NCI-H1417 (cell line): ENCODE measurements at places on chromosomes 2 and 18.

DNA sequence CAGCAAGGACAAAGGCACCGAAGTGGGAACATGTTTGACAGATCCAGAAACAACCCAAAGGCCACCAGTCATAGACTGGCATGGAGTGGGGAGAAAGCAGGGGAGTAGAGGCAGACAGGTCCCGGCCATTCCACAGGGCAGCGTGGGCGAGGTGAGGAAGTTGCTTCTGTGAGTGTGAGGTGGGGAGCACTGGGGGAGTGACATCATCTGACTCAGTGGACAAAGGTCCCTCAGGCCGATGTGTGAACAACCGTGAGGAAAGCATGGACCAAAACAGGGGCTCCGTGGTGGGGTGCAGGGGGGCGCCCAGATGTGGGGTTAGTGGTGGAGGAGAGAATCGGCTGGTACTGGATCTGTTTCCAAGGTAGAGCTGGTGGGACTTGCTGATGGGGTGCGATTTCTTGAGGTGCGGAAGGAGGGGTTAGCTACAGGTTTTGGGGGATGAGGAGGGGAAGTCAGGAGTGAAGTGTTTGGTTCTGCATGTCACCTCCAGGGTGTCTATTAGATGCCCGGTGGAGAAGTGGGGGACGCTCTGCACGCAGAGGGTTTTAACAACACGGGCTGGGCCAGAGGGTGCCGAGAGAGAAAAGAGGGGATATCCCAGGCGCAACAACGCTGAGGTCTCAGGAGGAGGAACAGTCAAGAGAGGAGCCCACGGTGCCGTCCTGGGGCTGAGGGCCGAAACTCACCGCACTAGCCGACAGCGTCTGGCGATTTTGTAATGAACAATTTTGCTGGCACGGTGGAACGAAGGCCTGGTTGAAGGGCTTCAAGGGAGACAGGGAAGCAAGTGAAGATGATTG is 2.5 kb upstream of the SFT2D3 start:
- no peak for DNase-seq

DNA sequence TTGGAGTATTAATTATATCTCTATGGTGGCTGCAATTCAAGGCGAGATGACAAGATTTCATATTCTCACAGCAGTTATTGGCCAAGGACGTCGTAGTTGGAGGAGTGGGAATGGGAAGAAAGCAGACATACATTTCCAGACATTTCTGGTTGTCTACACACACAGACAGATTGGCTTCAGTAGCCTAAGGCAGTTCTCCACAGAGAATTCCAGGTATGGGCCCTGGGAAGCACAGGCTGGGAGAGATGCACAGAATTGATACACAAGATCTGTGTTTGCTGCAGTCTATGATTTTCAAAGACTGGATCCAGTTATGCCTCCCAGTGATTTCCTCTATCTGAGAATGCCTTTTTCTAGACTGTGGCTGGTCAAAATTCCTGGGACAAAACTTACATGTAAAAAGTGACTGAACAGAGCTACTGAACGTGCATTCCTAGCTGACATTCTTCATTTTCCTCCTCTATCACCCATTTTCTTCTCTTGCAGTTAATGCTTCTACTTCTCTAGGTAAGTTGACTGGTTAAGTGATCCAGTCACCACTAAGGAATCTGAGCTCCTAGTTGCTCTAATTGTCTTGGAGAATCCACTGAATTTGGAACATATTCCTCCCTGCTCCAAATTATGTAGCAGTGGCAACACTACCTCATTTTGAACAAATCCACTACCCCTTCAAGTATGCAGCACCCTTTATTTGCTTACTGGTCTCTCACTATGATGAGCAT is 386.7 kb upstream of the CDH7 start:
- DNase-seq, result no peak

DNA sequence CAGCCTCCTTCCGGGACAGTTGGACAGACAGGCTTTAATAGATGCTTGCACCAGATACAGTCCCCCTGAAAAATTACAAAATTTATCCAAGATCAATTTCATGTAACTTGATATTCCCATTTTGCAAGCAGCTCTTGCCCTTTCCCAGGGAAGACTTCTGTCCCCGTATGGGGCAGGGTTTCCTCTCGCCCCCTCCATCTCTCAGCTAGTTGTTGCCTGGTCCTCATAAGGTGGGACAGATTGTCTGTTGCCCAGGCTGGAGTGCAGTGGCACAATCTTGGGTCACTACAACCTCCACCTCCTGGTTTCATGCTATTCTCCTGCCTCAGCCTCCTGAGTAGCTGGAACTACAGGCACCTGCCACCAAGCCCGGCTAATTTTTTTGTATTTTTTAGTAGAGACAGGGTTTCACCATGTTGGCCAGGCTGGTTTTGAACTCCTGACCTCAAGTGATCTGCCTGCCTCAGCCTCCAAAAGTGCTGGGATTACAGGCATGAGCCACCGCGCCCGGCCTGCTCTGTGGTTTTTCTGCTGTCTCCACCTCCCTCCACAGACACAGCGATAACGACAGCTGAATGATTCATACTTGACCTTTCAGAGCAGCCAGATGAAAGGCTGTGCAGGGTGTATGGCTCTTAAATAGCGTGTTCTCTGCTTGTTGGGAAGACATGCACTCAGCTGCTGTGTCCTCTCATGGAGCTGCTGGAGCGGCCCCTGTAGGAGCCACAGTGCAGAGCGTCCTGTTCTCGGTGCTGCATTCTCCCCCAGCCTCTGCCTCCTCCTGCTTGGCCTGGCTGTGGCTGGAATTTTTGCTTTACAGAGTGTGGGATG is 61.4 kb downstream of the TTC39C start:
- peak; percentile 77 for DNase-seq

DNA sequence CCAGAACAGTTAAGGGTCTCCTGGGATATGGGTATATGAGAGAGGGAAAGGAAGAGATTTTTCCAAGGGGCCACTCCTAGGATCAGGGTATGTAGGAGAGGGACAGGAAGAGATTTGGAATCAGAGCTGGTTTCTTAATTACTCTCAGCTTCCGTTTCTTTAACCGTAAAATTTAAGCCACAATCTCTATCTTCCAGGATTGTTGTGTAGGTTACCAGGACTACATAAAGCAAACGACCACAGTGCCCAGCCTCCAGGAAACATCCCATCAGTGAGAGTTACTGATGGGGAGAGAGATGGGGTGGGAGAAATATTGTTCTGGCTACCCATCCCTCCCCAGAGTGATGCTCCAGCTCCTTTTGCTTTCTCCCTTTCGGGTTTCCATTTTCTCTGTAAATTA is 114.6 kb upstream of the THUMPD2 start:
- DNase-seq, result no peak

DNA sequence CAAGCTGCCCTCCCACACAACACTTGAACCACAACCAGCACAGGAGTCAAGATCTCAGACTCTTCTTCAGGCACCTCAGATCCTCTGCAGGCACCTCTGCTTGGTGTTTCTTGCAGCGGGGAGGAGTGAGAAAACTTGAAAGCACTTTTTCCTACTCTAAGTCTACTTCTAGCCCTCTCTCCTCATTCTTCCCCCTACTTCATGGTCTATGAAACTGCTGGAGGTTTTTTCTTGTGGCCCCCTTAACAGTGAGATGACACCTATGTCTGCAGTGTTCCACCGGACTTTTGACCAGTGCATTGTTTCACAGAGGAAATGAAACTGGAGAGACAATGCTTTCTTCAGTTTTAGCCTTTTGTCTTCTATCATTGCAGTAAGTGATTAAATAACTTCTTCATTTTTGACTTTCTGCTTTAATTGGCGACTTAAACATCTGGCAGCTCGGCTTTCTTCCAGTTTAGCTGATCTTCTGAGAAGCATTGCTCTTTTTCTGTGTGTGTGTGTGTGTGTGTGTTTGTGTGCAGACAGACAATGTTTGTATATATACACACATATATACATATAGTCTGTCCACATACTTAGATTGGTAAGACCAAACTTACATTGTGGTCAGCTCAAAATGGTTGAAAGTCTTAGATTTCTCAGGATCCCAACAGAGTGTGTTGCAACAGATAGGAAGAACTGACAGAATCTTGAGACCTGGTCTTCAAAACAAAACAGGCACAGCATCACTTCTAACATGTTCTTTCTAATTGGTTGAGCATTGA is 1474.0 kb upstream of the TMEFF2 start:
- no peak for DNase-seq

DNA sequence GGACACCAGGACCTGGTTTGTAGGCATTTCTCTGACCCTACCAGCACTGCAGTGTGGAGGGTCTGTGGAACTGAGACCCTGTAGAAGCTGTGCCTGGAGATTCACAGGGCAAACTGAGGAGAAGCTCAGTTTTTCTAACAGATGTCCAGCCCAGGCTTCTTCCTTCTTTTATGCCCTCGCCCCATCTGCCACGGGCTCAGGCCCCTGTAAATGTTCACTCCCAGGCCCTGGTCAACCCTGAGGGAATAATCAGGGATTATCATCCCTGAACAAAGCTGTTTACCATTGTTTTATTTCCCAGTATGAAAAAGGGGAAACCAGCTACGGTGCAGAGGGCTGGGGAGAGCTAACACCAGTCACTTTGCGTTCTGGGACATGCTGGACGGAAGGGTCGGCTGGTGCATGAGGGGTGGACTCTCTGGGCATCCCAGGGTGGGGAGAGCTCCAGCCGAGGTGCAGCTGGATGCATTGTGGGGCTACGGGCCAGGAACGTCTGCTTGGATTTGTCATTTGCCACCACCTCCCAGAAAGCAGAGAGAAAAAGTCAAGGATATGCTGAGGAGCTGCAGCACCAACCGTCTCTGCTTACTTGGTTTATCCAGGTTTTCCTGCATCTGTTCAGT is 183.8 kb downstream of the TFCP2L1 start:
- no peak for DNase-seq

DNA sequence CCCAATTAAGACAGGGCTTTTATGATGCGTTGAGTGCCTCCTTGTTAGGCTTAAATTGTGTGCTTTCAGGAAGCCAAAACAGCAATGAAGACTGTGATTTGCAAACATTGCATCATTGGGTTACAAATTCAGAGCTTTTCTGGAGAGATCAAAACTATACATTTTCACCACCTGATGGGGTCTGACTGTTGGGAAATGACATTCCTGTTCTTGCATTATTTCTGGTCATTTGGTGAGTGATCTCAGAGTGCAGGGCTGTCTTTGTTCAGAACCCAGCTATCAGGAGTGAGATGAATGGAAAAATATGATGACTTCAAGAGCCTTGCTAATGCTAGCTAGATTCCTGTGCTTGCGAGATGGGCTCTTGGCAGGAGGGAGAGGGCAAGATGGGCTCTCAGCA is 39.1 kb downstream of the SH3RF3 start:
- no peak for DNase-seq

DNA sequence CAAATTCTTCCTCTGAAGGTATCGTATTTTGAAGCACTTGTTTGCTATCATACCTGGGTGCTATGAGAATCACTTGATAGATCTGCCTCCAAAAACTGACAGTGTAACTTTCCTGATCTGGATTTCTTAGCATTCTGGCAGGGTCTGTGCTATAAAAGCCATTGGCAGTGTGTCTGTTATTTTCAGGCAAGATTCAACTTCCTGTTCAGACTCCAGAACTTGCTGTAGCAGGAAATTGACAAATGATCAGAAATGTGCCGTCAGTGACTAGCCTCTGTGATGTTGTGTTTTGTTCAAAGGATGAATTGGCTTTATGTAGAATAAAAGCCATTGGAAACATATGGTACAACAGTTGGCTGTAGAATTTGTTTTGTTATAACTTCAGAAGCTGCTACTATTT is 273.3 kb downstream of the PTPRM start:
- no peak for DNase-seq

- DNase-seq, result peak; percentile 6
Measured at GRCh38 chr2:186641807-186642321, 52.0 kb upstream of the FAM171B start.

- no peak for DNase-seq
Measured at GRCh38 chr2:174266288-174266687, 18.0 kb upstream of the OLA1 start.

DNA sequence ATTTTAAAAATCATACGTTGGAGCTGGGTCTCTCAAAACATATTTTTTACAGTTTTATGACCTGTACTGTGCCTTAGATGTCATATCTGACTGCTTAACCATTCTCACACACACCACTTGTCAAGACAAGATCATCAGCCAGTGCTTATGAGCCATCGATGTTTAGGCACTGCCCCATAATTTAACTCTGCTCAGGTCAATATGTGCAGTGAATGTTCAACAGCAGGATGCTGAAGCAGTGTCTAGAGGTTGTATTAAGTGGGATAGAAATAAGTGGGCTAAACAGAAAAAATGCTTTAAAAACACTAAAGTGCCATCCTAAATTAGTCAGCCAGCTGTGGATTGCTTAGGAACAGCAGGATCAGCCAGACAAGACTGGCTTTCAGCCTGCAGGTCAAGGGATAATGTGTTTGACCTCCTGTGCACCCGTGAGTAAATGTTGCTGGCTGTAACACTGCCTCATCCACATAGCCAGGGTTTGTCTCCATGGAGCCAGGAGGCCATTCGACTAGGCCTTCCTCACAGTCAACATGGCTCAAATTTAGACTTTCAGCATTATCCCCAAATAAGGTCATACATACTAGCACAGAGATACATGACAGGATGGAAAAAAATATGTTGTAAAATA is 139.0 kb upstream of the NXPH2 start:
- DNase-seq, result peak; percentile 42

GRCh38 chr2:170525566-170525900 is 189.6 kb upstream of the SP5 start:
- no peak for DNase-seq

DNA sequence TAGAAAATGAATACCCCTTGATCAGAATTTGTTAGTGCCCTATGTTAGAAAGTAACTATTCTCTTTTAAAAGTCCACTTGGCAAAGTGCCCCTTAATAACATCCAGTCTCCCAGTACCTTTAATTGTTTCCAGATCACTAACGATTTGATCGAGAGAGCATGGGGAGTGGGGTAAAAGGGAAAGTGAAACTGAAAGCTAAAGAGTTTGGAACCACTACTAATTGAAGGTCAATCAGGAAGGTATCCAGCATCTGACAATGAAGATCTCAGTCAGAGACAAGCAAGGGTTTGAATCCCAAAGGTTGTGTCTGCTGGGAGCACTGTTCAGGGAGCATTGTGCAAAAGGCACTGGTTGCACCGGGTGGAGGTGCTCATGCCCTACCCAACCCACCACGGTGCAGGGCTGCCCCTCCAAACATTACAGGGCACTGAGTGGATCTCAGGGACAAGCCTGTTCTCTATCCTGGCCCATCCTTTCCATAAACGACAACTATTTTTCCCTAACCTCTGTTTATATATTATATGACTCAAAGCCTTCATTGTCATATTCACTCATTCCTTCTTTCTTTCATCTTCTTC is 14.6 kb upstream of the RIT2 start:
- DNase-seq, result peak; percentile 76
